Glutamatergic neuron (in vitro differentiated cells): ENCODE measurements at places on chromosomes 3 and 15. TPM values are rescaled to one million over a fixed set of nuclear protein-coding genes. Genes with fewer than 3 reads are reported as not detected.
A peak's percentile ranks its signal among the peaks of the same experiment; 100 is the strongest.

DNA sequence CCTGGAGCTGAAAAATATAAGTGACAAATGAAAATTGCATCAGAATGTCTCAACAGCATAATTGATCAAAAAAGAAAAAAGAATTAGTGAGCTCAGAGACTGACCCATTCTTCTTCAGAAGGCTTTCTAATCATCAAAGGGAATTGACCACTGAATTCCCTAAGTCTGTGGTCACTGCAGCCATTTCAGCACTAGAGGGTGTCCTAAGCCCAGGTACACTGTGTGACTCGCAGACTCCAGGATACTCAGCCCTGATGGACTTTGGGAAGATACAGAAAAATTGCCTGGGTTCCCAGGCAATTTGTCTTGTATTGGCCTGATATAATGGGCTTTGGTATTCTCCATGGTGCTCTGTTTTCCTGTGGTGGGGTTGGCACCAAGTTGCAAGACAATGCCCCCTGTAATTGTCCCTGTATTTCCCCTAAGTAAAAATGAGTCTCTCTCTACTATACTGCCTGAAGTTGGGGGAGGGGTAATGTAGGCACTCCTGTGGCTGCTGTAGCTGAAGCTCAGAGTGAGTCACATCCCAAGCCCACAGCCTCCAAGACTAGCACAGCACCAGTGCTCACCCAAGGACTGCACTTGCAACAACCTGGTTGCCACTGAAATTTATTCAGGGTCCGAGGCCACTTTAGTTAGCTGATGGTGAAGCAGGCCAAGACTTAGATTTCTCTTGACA is 256.0 kb upstream of the STAC start:
- no peak overlapping the region for H3K27ac ChIP-seq
- H3K27me3 ChIP-seq = no peaks in the 10 kb centered on the region
- peaks cover 7% of the 10 kb centered on the region for H3K36me3 ChIP-seq
- no peaks in the 10 kb centered on the region for H3K4me1 ChIP-seq

DNA sequence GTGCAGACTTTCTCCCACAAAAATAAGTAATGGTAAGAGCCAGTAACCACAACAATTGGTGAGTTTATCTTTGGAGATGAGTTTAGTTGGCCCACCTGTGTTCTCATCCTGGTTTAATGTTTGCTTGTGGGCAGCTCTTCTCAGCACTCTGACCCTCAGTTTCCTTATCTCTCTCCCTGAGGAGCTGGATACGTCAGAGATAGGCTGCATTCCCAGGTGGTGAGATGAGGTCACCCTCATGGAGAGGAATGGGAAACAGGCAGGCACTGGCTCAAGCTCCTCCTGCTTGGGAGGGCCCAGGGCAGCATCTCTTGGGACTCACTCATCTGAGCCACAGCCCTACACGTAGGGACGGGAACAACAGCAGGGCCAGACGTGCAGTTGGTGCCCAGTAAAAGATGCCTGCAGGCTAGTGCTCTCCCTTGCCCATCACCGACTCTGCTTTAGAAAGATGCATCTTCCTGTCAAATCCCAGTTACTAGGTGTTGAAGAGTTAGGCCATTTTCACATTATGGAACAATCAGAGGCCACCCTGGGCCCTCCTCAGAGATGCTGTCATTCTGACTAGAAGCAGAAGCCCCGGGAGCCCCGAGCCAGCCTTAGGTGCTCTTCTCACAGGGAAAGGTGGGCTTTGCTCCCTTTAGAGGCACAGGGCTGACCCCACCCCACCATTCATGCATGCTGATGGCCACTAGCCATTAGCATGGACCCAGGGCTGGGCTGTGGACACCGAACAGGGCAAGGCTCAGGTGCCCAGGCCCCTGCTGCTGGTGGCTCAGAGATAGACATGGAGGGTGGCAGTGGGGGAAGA is 59.7 kb downstream of the GRIP2 start:
- H3K36me3 ChIP-seq = no peaks in the 10 kb centered on the region
- H3K27me3 ChIP-seq = peaks cover 4% of the 10 kb centered on the region
- no peaks in the 10 kb centered on the region for H3K4me1 ChIP-seq
- H3K27ac ChIP-seq = no peak overlapping the region
- no peak for DNase-seq

GRCh38 chr3:193040836-193041672 is 123.4 kb upstream of the MB21D2 start:
- H3K4me3 ChIP-seq = no peak overlapping the region
- peaks cover 5% of the 10 kb centered on the region for H3K4me1 ChIP-seq
- no peak overlapping the region for H3K27ac ChIP-seq
- H3K36me3 ChIP-seq = no peaks in the 10 kb centered on the region
- DNase-seq = no peak

DNA sequence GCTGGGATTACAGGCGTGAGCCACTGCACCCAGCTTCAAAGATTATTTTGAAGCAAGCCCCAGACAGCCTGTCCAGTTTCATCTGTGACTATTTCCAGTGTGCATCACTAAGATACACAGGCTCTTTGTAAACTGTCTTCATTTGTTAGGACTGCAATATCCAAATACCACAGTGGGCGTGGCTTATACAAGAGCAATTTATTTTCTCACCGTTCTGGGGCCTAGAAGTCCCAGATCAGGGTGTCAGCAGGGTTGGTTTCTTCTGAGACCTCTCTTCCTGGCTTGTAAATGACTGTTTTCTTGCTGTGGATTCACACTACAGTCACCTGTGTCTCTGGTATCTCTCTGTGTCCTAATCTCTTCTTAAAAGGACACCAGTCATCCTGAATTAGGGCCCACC is 59.7 kb downstream of the RLBP1 start:
- no peaks in the 10 kb centered on the region for H3K27me3 ChIP-seq
- DNase-seq = no peak
- H3K4me3 ChIP-seq = no peak overlapping the region
- H3K27ac ChIP-seq = no peak overlapping the region

GRCh38 chr3:26422415-26422814 is 200.2 kb upstream of the LRRC3B start:
- H3K27me3 ChIP-seq = peaks cover 1% of the 10 kb centered on the region
- peaks cover 2% of the 10 kb centered on the region for H3K4me1 ChIP-seq
- H3K36me3 ChIP-seq = no peaks in the 10 kb centered on the region
- no peak overlapping the region for H3K4me3 ChIP-seq

DNA sequence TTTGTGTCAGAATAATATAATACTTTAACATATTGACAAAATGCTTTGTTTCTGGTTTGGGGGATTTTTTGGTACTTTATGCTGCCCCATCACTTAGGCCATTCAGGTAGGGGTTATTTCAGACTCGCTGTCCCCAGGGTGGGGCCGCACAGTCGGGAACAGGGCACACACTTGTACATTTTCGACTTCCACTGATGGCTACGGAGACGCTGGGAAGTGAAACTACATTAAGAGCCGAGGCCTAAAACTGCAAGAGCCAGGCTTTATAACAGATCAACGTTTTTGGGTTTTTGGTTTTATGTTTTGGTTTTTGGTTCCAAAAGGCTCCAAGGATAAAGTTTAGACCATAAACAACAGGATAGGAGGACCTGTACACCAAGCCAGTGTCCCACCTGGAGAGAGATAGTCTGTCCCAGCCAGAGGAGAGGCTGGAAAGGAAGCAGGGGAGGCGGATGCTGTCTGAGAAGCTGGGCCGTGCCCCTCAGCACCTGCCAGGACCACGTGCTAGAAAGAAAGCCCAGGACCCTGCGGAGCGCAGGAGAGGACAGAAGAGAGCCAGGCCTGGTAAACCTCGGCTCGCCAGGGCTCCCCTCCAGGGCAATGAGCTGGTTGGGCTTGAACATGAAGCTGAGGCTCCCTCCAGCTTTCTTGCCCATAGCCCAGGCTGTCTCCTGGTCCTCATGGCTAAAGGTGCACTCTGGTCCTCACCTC is 111.7 kb downstream of the CHSY1 start:
- DNase-seq = no peak
- H3K4me1 ChIP-seq = peaks cover 15% of the 10 kb centered on the region
- H3K27me3 ChIP-seq = peaks cover 2% of the 10 kb centered on the region
- H3K4me3 ChIP-seq = no peak overlapping the region

DNA sequence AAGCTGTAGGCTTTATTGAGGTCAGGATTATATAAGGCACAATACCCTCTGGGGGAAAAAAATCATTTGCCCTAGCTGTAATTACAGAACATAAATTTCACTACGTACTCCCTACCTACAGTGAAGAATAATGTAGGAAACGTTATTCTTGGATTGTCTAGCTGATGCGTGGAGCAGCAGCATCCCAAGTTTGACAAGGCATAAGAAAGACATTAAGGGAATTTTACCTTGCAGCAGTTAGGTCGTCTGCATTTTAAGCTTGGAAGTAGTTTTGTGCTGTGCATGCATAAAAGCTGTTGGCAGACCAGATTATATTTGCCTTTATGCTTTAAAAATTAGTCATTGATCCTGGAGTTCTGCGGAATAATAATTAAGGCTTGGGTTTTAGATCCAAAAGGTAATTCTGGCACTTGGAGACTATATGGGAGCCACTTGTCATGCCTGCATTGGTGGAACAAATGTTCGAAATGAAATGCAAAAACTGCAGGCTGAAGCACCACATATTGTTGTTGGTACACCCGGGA is 2.2 kb downstream of the EIF4A2 start:
- no peak for DNase-seq
- peaks cover 17% of the 10 kb centered on the region for H3K4me1 ChIP-seq
- peak overlapping the region; percentile 97 for H3K4me3 ChIP-seq
- peaks cover 9% of the 10 kb centered on the region for H3K27me3 ChIP-seq

DNA sequence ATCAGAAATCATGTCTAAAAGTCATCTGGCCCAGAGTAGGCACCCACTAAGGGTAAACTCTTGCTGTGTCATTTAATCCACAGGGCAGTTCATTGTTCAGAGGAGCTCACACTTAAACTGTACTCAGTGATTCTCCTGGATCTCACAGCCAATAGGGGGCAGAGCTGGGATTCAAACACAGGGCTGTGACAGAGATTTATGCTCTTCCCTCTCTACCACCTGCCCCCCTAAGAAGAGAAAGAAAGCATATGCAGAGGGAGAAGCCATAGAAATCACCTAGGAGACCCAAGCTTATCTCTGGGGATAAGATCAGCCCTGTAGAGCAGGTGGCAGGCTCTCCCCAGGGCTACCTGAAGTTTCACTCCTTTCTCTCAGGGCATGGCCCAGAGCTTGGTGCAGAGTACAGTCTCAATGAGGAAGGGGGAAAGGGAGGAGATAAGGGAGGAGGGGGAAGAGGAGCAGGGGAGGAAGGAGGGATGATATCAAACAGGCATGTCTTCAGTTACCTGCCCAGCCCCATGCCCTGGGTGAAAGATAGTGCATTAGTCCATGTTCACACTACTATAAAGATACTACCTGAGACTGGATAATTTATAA is 51.8 kb upstream of the ADPGK start:
- H3K4me3 ChIP-seq = peak overlapping the region; percentile 7
- H3K36me3 ChIP-seq = no peaks in the 10 kb centered on the region
- peaks cover 36% of the 10 kb centered on the region for H3K4me1 ChIP-seq
- peaks cover 2% of the 10 kb centered on the region for H3K27me3 ChIP-seq

DNA sequence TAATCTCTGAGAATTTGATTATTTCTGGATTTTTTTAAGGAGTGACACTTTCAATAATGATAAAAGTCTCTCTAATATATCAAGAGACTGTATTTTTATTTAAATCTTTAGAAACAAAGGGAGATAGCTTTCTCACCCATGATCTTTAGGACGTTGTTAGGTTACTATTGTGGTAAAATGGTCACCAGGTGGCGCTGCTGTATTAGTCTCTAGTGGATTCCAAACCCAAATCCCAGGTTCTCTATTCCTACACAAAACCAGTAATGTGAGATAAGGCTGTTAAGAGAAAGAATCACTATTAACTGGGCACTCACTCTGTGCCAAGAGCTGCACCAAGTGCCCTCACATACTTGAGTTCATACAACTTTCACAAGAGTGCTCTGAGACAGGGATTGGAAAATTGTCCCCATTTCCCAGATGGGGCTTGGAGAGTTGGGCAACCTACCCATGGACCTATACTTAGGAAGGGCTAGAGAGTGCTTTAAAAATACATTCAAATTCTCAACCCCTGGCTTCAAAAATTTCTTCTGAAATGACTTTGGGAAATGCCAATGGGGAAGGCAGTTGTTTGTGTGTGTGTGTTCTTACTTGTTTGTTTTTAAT is 593.4 kb upstream of the TGFBR2 start:
- H3K4me1 ChIP-seq = no peaks in the 10 kb centered on the region
- no peaks in the 10 kb centered on the region for H3K36me3 ChIP-seq
- no peak overlapping the region for H3K4me3 ChIP-seq
- H3K27ac ChIP-seq = no peak overlapping the region
- peak; percentile 68 for DNase-seq

DNA sequence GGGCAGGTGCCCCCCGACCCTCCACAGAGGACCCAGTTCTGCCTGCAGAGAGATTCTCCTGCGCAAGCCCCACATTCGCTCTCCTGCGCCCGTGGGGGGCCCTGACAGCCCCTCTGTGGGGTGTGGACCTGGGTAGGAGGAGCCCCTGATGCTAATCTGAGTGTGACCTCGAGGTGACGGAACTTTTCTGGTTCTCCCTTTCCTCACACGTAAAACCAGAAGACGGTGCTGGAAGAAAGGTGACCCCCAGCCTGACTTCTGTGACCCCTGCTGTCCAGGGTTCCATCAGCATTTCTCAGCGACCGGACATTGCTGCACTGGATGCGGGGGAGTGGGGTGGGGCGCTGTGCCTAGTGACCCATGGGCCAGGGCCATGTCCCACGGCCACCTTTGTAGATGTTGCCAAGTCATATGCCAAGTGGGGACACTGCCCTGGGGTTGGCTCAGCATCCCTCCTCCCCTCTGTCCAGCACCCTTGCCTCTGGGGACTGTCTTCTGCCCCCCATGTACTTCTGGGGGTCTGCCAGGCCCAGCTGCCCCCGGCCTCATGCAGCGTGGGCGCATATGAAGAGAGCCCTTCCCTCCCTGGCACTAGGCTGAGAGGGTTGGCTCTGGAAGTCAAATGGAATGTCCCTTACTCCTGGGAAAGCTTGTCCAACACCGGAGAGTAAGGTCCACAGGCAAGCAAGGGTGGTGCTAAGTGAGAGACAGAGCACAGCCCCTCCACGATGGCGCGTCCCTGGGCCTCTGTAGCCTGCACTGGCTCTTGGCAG is 129.1 kb upstream of the MEF2A start:
- DNase-seq = peak; percentile 10
- H3K27me3 ChIP-seq = no peaks in the 10 kb centered on the region
- no peak overlapping the region for H3K4me3 ChIP-seq
- H3K36me3 ChIP-seq = peaks cover 6% of the 10 kb centered on the region

DNA sequence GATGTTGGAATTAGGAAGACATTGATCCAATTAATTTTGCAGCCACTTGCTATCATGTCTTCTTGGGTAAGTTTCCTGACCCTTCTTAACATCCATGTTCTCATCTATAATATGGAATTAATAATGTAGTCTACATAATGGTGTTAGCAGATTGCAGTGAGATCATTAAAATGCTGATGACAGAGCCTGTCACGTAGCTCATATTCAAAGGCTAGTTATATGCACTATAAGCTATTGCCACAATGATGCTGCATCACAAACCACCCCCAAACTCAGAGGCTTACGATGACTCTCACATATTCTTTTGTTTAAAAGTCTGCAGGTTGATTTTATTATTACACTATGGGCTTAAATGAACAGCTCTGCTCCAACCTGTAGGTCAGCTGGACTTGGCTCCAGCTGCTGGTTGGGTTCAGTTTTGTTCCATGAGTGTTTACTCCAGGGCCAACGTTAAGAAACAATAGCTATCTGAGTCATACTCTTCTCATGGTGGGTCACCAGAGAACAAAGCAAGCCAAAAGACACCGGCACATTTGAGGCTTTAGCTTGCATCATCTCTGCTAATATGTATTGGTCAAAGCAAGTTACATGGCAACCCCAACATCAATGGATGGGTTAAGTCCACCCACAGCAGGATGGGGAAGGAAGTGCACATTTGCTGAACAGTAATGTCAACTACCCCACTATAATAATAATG is 250.0 kb upstream of the SLCO3A1 start:
- no peak overlapping the region for H3K27ac ChIP-seq
- no peak for DNase-seq
- no peaks in the 10 kb centered on the region for H3K36me3 ChIP-seq
- no peak overlapping the region for H3K4me3 ChIP-seq

MEGF11 gene
- total RNA-seq = 2.6 TPM

SUSD5 gene
- 2.0 TPM for total RNA-seq

CAMKV gene
- 518 TPM for total RNA-seq

ELL3 gene
- 0.51 TPM for total RNA-seq

EXD1 gene
- not detected for total RNA-seq

PLCH1 gene
- total RNA-seq = 1.1 TPM
